ENCODE measurements at places on chromosomes 13 and 19.

- DNase-seq, result no peak
Measured at GRCh38 chr13:44617648-44618047, 41.5 kb upstream of the TSC22D1 start.

DNA sequence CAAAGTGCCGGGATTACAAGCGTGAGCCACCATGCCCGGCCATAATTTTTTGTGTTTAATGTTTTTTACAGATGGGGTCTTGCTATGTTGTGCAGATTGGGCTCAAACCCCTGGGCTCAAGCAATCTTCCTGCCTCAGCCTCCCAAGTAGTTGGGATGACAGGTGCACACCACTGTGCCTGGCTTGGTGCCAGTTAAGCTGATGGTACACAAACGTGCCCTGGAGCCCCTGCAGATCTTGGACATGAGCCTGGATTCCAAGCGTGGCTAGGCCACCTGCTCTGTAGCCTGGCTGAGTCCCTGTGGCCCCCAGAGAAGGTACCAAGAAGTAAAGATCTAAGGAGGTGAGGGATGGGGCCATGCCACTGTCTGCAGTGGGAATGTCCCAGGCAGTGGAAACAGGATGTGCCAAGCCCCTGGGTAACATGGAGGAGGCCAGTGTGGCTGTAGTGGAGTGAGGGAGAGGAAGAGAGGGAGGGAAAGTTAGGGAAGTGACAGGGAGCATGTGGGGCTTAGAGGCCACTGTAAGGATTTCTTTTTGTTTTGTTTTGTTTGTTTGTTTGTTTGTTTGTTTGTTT, 7.0 kb downstream of the PRODH2 start:
- DNase-seq, result no peak

GRCh38 chr19:1955171-1956121, 14.5 kb downstream of the CSNK1G2 start:
- no peak for DNase-seq

- DNase-seq, result no peak
Measured at GRCh38 chr19:18020212-18021085, 12.5 kb downstream of the ARRDC2 start.

GRCh38 chr19:28217022-28217421, 995.9 kb downstream of the UQCRFS1 start:
- DNase-seq, result no peak

- DNase-seq, result no peak
Measured at GRCh38 chr19:11781295-11782057, 14.7 kb downstream of the ZNF441 start.

- DNase-seq, result no peak
Measured at GRCh38 chr13:27012482-27013197, 159.0 kb downstream of the USP12 start.

DNA sequence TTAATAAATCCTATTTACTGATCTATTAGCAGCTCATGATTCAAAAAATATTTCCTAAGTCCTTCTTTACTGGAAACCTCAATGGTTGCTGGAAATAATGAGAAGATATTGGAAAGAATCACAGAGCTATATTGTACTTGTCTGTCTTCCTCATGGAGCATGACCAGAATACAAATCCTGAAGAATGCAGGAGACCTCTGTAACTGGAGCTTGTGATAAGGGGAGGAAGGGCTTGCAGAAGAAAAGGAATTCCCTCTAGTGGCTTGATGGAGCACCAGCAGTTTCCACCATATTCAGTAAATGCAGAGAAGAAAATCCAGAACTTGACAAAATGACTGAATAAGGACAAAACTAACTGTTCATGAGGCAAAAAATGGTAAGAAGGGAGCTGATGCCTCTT, 1333.1 kb downstream of the EFNB2 start:
- no peak for DNase-seq

DNA sequence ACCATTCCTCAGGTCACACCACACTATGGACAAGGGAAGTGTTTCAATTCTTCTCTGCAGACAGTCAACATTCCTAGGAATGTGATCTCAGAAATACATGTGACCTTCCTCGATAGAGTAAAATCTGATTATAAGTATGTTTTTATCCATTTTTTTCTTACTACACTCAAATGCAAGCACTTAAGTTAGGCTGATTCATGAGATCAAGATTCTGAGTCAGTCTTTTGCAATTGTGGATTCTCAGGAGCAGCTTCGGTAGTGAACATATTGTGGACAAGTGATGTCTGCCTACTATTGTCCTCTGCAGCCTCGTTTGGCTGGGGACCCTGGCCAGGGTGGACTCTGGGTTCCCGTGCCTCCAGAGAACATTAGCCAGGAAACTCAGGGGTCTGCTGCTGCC, 3.2 kb downstream of the SERPINE3 start:
- no peak for DNase-seq

DNA sequence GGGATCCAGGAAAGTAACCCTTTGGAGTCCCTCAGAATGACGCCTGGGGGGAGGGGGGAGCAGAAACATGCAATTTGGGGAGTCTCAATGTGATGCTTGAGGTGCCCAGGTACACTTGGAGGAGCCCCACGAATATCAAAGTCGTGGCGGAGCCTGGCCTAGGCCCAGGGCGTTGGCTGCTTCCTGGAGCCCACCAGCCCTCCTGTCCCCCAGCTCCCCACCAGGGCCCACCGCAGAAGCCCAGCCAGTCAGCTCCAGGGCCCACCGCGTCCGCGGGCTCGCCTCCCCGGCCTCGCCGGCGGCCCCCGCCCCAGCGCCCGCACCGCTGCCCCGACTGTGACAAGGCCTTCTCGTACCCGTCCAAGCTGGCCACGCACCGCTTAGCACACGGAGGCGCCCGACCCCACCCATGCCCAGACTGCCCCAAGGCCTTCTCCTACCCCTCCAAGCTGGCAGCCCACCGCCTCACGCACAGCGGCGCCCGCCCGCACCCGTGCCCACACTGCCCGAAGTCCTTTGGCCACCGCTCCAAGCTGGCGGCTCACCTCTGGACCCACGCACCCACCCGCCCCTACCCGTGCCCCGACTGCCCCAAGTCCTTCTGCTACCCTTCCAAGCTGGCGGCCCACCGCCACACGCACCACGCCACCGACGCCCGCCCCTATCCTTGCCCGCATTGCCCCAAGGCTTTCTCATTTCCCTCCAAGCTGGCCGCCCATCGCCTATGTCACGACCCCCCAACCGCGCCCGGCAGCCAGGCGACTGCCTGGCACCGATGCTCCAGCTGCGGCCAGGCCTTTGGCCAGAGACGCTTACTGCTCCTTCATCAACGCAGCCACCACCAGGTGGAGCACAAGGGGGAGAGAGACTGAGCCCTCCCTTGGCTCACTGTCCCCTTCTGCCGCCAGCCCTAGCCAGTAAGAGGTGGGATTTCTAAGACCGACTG, 2.1 kb downstream of the ZNF575 start:
- peak; percentile 56 for DNase-seq

- DNase-seq, result no peak
Measured at GRCh38 chr13:71722206-71722605, 144.8 kb downstream of the DACH1 start.

DNA sequence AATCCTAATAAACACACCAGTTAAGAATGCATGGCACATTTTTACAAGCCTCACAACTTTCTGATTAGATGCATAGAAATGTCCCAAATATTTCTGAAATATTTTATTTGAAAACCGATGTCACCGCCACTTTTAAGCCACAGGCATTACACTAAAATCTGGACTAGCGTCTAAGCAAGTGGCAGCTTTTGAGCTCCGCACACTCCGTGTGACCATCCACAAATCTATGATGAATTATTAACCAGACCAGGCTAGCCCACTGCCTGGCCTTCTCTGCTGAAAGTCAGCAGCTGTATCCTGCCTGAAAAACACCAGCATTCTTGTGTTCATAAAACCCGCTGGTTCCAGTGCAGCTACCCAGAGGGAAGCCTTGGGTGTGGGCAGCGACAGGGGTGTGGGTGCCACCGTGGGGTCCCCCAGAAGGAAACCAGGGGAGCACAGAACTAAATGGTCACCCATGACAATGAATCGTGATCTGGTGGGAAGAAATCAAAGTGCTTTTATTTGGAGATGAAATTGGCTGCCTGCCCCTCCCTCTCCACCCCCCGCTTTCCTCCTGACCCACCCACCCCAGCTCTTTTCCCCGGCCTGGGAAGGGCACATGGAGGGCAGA, 13.8 kb downstream of the RASA3 start:
- no peak for DNase-seq

DNA sequence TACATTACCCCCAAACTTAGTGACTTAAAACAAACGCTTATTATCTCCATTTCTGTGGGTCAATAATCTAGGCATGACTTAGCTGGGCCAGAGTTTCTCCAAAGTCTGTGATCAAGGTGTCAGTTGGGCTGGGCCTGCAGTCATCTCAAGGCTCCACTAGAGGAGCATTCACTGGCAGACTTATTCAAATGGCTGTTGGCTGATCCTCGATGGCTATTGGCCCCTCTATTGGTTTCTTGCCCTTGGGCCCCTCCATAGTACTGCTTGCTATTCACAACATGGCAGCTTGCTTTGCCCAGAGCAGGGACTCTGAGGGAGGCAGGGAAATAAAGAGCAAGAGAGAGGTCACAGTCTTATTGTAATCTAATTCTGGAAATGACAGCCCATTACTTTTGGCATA, 57.6 kb downstream of the RCBTB2 start:
- DNase-seq, result no peak

GRCh38 chr13:74466020-74466419, 331.8 kb upstream of the KLF12 start:
- DNase-seq, result no peak

GRCh38 chr13:70812481-70812880, 704.2 kb upstream of the KLHL1 start:
- DNase-seq, result no peak

DNA sequence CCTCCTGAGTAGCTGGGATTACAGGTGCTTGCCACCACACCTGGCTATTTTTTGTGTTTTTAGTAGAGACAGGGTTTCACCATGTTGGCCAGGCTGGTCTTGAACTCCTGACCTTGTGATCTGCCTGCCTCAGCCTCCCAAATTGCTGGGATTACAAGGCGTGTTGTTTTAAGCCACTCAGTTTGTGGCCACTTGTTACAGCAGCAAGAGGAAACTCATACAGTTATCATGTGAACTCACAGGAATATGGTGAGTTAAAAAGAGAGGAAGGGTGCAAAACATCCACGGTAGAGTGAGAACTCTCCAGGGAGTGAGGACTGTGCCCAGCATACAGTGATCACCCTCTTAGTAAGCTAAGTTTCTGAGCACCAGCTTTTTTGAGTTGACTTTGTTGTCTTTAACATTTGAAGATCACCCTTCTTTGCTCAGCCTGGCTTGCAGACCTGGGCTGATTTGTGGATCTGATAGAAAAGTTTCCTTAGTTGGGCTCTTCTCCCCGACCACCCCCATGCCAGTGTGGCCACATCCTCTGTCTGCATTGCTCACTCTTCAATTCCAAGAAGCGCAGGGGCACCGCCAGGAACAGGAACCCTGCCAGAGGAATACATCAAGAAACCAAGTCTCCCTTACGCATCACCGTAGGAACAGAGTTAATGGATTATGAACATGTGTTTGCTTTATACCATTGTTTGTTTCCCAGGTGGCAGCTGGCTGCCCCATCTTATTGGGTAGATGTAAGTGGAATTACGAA, 16.0 kb downstream of the ALOX5AP start:
- no peak for DNase-seq

DNA sequence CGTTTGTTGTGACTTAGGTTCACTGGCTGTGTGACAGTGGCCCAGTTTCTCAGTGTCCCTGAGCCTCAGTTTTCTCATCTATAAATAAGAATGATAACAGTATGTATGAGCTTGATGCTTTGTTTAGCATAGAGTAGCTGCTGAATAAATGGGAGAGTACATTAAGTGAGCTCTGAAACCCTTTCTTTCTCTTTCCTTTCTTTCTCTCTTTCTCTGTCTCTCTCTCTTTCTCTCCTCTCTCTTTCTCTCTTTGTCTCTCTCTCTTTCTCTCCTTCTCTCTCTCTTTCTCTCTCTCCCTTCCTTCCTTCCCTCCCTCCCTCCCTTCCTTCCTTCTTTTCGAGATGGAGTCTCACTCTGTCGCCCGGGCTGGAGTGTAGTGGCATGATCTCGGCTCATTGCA, 2.0 kb downstream of the KXD1 start:
- DNase-seq, result no peak

GRCh38 chr13:76696370-76696769, 189.8 kb downstream of the KCTD12 start:
- no peak for DNase-seq

DNA sequence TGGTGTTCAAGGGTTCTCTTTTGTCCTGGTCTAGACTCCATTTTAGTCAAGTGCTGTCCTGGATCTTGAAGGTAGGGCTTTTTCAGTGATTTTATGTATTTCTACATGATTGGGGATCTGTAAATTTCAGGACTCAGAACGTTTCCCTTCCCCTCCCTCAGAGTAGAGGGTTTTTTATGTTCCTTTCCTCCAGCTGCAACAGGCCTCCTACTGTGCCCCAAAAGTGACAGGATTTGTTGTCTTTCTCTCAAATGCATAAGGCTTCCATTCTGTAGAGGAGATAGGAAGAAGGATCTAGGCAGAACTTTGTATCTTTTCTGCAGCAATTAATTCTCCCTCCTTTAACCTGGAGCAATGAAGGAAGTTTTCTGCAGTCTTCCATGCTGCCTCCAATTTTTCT, 251.3 kb downstream of the MAB21L1 start:
- no peak for DNase-seq

DNA sequence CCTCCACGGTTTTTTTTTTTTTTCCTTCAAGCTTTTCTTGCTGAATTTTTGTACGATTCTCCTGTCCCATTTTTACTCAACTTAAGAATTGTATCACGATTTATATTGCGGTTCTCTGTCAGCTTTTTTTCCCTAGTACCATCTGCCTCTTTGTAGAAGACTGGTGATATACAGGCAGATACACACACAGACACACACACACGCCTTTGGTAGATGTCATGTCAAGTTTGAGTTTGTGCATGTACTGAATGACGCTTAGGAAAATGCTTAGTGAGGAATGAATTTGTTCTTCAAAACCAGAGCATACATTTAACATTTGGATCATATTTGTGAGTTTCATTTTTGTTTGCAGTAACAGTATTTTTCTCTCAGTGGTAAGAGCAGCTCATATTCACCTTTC, 82.0 kb upstream of the MBNL2 start:
- no peak for DNase-seq

DNA sequence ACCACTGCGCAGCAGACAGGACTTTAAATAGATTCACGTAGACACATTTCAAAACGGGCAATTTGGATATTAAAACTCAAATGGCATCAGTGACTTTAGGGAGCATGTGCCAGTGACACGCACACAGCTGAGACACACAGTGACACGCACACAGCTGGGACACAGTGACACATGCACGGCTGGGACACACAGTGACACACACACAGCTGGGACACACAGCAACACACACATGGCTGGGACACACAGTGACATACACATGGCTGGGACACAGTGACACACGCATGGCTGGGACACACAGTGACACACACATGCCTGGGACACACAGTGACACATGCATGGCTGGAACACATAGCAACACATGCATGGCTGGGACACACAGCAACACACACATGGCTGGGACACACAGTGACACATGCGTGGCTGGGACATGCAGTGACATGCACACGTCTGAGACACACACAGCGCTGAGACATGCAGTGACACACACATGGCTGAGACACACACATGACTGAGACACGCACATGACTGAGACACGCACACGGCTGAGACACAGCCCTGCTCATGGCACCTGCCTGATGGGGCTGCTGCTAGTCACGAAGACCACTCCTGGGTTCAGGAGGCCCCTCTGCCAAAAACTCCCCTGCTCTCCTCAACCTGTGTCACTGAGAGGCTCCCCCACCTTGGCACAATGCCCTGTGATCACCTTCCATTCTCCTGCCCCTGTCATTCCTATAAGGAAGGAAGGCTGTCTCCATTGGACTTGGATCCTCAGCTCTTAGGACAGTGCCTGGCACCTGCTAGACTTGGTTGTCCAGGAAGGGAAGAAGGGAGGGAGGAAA, 52.5 kb downstream of the SOX1 start:
- no peak for DNase-seq

Measured in HAP-1 (cell line).